ENCODE measurements at places on chromosomes 4 and X. TPM values are rescaled to one million over a fixed set of nuclear protein-coding genes. Genes with fewer than 3 reads are reported as not detected.

- no peaks in the 10 kb centered on the region for H3K27me3 ChIP-seq
- H3K4me3 ChIP-seq, result no peak overlapping the region
- peak overlapping the region; percentile 25 for H3K27ac ChIP-seq
- peaks cover 25% of the 10 kb centered on the region for H3K4me1 ChIP-seq
Observed at GRCh38 chrX:21975812-21976211, 35.3 kb downstream of the SMS start.

GRCh38 chrX:36913551-36913950 lies 94.6 kb upstream of the FAM47C start:
- H3K36me3 ChIP-seq, result no peaks in the 10 kb centered on the region
- no peak overlapping the region for H3K4me3 ChIP-seq
- no peaks in the 10 kb centered on the region for H3K27me3 ChIP-seq
- H3K4me1 ChIP-seq, result no peaks in the 10 kb centered on the region
- H3K27ac ChIP-seq, result no peak overlapping the region

DNA sequence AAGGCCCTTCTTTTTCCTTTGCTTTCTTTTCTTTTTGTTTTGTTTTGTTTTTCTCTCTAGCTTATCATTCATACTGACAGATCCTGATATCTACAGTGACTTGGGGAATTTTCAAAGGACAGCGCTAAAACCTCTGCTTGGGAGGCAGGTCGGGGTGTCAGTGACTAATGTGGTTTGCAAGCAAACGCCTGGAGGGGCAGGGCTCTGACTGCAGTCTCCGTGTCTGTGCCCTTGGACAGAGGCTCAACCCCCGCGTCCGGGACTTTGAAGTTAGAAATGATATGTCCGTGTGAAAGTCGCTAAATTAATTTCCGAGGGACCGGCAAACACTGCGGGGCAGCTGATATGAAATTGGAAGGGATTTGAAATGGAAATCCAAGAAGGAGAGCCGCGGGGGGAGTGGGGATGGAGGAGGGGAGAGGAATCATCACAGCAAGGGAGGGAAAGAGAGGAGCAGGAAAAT lies 312.4 kb downstream of the DHRSX start:
- H3K36me3 ChIP-seq, result no peaks in the 10 kb centered on the region
- no peak for DNase-seq
- no peak overlapping the region for H3K27ac ChIP-seq
- H3K4me1 ChIP-seq, result no peaks in the 10 kb centered on the region

- no peak overlapping the region for H3K27ac ChIP-seq
- no peak for DNase-seq
Observed at GRCh38 chrX:74814681-74815080, 110.6 kb downstream of the NEXMIF start.

DNA sequence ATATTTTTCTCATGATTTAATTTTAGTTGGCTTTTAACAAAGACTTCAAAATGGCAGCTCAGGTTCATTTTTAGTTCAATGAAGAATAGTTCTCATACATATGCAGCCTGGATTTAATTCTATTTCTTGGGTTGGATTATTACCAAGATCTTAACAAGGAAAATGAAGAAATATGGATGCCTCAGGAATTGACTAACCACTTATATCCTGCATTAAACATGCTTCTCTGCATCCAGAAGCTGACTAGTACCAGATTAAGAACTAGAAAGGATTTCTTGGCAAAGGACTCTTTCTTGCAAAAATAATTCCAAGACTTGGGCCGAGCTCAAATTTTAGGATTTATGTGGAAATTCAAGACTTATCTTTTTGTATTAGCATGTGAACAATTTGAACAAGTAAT lies 5.6 kb upstream of the KLHL2 start:
- H3K27me3 ChIP-seq, result no peaks in the 10 kb centered on the region
- no peak overlapping the region for H3K27ac ChIP-seq
- H3K4me3 ChIP-seq, result no peak overlapping the region
- DNase-seq, result no peak
- no peaks in the 10 kb centered on the region for H3K36me3 ChIP-seq

GRCh38 chrX:154064637-154065435 lies 32.7 kb downstream of the MECP2 start:
- no peaks in the 10 kb centered on the region for H3K27me3 ChIP-seq
- no peaks in the 10 kb centered on the region for H3K4me1 ChIP-seq
- no peaks in the 10 kb centered on the region for H3K36me3 ChIP-seq
- H3K27ac ChIP-seq, result no peak overlapping the region
- no peak overlapping the region for H3K4me3 ChIP-seq

DNA sequence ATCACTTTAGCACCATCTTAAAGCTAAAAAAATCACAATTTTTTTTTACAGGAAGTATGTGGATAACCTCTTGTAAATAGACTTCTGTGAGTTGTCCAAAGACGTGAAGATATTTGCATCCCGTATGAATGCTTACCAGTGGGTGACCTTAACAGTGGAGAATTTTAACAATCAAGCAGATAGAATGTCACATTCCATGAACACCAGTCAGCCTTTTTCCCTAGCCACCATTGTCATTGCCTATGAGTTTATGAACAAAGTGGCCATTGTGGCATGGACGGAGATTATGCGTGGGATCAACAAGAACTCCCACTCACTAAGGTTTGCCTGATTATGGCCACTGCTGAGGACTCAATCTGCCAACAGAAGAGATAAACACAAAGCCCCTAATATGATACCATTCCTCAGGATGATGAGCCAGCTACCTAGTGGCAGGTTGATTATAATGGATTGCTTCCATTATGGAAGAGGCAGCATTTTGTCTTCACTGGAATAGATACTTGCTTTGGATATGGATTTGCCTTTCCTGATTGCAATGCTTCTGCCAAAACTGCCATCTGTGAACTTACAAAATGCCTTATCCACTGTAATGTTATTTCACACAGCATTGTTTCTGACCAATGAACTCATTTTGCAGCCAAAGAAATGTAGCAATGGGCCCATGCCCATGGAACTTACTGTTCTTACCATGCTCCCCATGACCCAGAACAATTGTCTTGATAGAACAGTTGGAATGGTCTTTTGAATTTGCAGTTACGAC lies 830.9 kb upstream of the NDST4 start:
- H3K27me3 ChIP-seq, result no peaks in the 10 kb centered on the region
- H3K4me3 ChIP-seq, result no peak overlapping the region
- DNase-seq, result no peak
- no peaks in the 10 kb centered on the region for H3K36me3 ChIP-seq

GRCh38 chr4:48680848-48681568 lies 99.1 kb downstream of the FRYL start:
- no peaks in the 10 kb centered on the region for H3K36me3 ChIP-seq
- no peak overlapping the region for H3K27ac ChIP-seq
- H3K4me1 ChIP-seq, result no peaks in the 10 kb centered on the region
- no peak overlapping the region for H3K4me3 ChIP-seq
- H3K27me3 ChIP-seq, result no peaks in the 10 kb centered on the region
- no peak for DNase-seq

- H3K27ac ChIP-seq, result peak overlapping the region; percentile 93
- peak; percentile 62 for DNase-seq
- peaks cover 43% of the 10 kb centered on the region for H3K36me3 ChIP-seq
- peak overlapping the region; percentile 75 for H3K4me3 ChIP-seq
- no peaks in the 10 kb centered on the region for H3K27me3 ChIP-seq
- H3K4me1 ChIP-seq, result peaks cover 6% of the 10 kb centered on the region
Observed at GRCh38 chr4:145098675-145099037, 545 bp downstream of the ABCE1 start.

DNA sequence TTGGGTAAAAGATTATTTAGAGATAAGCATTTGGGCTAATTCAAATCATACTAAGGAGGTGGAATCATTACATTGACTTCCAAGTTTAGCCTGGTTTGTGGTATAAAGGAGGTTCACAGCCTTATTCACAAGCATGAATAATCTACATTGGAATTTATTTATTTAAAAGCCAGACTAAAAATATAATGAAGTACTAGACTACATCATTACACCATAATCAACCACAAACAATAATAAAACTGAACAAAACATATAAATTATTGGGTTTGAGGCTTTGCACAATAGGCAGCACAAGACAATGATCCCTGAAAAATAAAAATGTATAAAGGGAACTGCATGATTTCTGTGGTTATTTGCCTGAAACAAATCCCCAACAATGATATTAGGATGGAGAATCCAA lies 314.0 kb downstream of the GBA3 start:
- DNase-seq, result peak; percentile 52
- H3K4me3 ChIP-seq, result no peak overlapping the region
- H3K36me3 ChIP-seq, result no peaks in the 10 kb centered on the region
- no peaks in the 10 kb centered on the region for H3K27me3 ChIP-seq
- peaks cover 16% of the 10 kb centered on the region for H3K4me1 ChIP-seq
- peak overlapping the region; percentile 59 for H3K27ac ChIP-seq

GRCh38 chr4:66376396-66376795 lies 706.1 kb upstream of the EPHA5 start:
- H3K36me3 ChIP-seq, result no peaks in the 10 kb centered on the region
- no peak overlapping the region for H3K4me3 ChIP-seq
- no peak overlapping the region for H3K27ac ChIP-seq
- H3K27me3 ChIP-seq, result no peaks in the 10 kb centered on the region

DNA sequence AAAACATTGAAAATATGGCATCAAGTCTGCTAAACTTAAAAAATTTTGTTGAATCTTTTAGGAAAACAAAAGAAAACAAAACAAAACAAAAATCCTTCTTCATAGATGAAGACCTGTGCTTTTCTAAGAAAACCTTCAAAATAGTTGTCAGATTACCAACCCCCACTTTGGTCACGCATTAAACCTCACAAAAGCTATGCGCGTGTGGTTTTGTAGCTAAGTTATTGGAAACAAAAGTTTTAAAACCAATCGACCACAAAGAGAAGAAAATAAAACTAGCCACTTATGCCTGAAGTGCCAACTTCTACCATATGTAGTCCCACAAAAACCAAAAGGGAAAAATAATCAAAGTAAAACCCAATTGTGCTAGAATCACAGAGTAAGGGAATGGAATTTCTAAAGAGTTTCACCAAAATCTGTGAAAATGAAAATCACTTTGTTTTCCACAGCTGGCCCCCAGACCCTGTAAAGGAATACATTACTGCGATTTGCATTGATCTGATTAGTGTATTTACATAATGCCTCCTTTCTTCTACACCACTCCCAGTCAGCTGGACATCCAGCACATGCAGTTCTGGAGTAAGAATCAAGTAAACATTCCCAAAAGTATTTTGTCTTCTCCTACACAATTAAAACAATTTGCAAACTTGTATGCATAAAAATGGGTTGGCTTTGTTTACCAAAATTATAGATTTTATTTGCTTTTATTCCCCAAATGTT lies 330.1 kb upstream of the DKK2 start:
- DNase-seq, result no peak
- H3K4me1 ChIP-seq, result no peaks in the 10 kb centered on the region
- H3K27me3 ChIP-seq, result no peaks in the 10 kb centered on the region
- H3K36me3 ChIP-seq, result no peaks in the 10 kb centered on the region
- no peak overlapping the region for H3K27ac ChIP-seq
- no peak overlapping the region for H3K4me3 ChIP-seq

GRCh38 chr4:143617994-143618679 lies 82.3 kb downstream of the FREM3 start:
- no peak overlapping the region for H3K4me3 ChIP-seq
- H3K27me3 ChIP-seq, result no peaks in the 10 kb centered on the region
- DNase-seq, result no peak
- no peaks in the 10 kb centered on the region for H3K4me1 ChIP-seq
- H3K36me3 ChIP-seq, result no peaks in the 10 kb centered on the region
- no peak overlapping the region for H3K27ac ChIP-seq

GRCh38 chr4:43089730-43090129 lies 197.2 kb downstream of the GRXCR1 start:
- no peak for DNase-seq
- no peaks in the 10 kb centered on the region for H3K36me3 ChIP-seq
- no peaks in the 10 kb centered on the region for H3K27me3 ChIP-seq
- H3K4me1 ChIP-seq, result no peaks in the 10 kb centered on the region

- no peak for DNase-seq
- H3K27me3 ChIP-seq, result no peaks in the 10 kb centered on the region
- no peak overlapping the region for H3K4me3 ChIP-seq
- H3K4me1 ChIP-seq, result no peaks in the 10 kb centered on the region
- H3K36me3 ChIP-seq, result no peaks in the 10 kb centered on the region
Observed at GRCh38 chrX:105635794-105636193, 186.5 kb upstream of the NRK start.

- H3K36me3 ChIP-seq, result no peaks in the 10 kb centered on the region
- no peak overlapping the region for H3K4me3 ChIP-seq
- no peaks in the 10 kb centered on the region for H3K27me3 ChIP-seq
- H3K4me1 ChIP-seq, result no peaks in the 10 kb centered on the region
- H3K27ac ChIP-seq, result no peak overlapping the region
Observed at GRCh38 chr4:154983714-154984113, 202.6 kb downstream of the RBM46 start.

- no peak for DNase-seq
- H3K27me3 ChIP-seq, result no peaks in the 10 kb centered on the region
- H3K27ac ChIP-seq, result no peak overlapping the region
- H3K36me3 ChIP-seq, result no peaks in the 10 kb centered on the region
- H3K4me3 ChIP-seq, result no peak overlapping the region
Observed at GRCh38 chrX:104745152-104745551, 179.2 kb downstream of the IL1RAPL2 start.

GRCh38 chr4:9898596-9899305 lies 117.3 kb downstream of the DRD5 start:
- DNase-seq, result no peak
- no peak overlapping the region for H3K4me3 ChIP-seq
- no peaks in the 10 kb centered on the region for H3K4me1 ChIP-seq
- H3K27ac ChIP-seq, result no peak overlapping the region

GRCh38 chr4:132651196-132651595 lies 497.9 kb upstream of the PCDH10 start:
- H3K27me3 ChIP-seq, result no peaks in the 10 kb centered on the region
- no peaks in the 10 kb centered on the region for H3K36me3 ChIP-seq
- no peak overlapping the region for H3K4me3 ChIP-seq
- no peak overlapping the region for H3K27ac ChIP-seq

- no peak for DNase-seq
- H3K27ac ChIP-seq, result no peak overlapping the region
- no peaks in the 10 kb centered on the region for H3K27me3 ChIP-seq
- no peak overlapping the region for H3K4me3 ChIP-seq
- H3K4me1 ChIP-seq, result no peaks in the 10 kb centered on the region
Observed at GRCh38 chr4:140609548-140610425, 41.0 kb upstream of the UCP1 start.

- H3K4me1 ChIP-seq, result no peaks in the 10 kb centered on the region
- H3K27ac ChIP-seq, result no peak overlapping the region
- H3K36me3 ChIP-seq, result no peaks in the 10 kb centered on the region
Observed at GRCh38 chr4:156238171-156238570, 284.5 kb upstream of the CTSO start.

FREM3 gene
- not detected for total RNA-seq

SAGE1 gene
- not detected for total RNA-seq

N4BP2 gene
- 7.0 TPM for total RNA-seq

MAGEA12 gene
- total RNA-seq, result not detected

HS3ST1 gene
- total RNA-seq, result not detected

MAGEA2B gene
- total RNA-seq, result not detected

DIPK2B gene
- total RNA-seq, result not detected

FHIP1A gene
- total RNA-seq, result 3.0 TPM

TIGD4 gene
- total RNA-seq, result not detected

BGN gene
- 0.08 TPM for total RNA-seq

NKX6-1 gene
- total RNA-seq, result 3.3 TPM

PARM1 gene
- not detected for total RNA-seq

ARHGEF38 gene
- not detected for total RNA-seq

COX7B2 gene
- total RNA-seq, result not detected

ARSJ gene
- total RNA-seq, result 51.5 TPM

CENPE gene
- 46.6 TPM for total RNA-seq

CC2D2A gene
- 3.9 TPM for total RNA-seq

All from SJSA1 (cell line).